ENCODE measurements at places on chromosomes 6 and 20.

DNA sequence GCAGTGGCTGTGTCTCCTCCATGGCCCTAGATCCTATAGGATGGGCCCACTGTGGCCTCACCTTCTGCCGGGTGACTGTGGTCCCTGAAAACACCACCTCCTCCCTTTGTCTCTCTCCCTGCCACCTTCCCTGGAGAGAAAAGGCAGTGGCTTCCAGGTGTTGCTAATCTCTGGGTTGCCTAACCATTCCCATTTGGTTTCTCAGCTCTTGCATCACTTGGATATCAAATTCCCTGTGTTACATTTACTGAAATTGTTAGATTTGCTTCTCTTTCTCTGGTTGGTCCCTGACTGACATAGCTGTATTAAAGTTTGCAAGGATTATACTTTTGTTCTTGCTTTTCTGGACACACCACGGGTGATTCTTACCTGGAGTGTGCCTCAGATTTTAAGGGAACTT lies 9.3 kb upstream of the ZFP64 start:
- peak; percentile 45 for DNase-seq

DNA sequence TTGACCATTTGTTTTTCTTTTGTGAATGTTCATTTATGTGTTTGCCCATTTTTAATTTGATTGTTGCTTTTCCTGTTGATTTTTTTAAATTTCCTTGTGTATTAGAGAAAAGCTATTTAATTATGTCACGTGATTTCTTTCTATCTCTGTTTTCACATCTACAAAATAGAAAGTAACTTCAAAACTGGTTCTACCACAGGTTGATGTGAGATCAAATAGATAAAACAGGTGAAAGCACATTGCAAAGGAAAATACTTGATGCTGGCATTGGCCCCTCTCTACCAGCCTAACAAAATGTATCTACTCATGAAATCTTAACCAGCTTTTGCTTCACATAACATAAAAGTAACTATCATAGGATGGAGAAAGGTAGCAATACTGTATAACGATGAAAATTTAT lies 129.2 kb downstream of the TMEM242 start:
- DNase-seq, result no peak

- DNase-seq, result peak; percentile 10
Observed at GRCh38 chr6:9405369-9405768, 970.0 kb upstream of the SLC35B3 start.

DNA sequence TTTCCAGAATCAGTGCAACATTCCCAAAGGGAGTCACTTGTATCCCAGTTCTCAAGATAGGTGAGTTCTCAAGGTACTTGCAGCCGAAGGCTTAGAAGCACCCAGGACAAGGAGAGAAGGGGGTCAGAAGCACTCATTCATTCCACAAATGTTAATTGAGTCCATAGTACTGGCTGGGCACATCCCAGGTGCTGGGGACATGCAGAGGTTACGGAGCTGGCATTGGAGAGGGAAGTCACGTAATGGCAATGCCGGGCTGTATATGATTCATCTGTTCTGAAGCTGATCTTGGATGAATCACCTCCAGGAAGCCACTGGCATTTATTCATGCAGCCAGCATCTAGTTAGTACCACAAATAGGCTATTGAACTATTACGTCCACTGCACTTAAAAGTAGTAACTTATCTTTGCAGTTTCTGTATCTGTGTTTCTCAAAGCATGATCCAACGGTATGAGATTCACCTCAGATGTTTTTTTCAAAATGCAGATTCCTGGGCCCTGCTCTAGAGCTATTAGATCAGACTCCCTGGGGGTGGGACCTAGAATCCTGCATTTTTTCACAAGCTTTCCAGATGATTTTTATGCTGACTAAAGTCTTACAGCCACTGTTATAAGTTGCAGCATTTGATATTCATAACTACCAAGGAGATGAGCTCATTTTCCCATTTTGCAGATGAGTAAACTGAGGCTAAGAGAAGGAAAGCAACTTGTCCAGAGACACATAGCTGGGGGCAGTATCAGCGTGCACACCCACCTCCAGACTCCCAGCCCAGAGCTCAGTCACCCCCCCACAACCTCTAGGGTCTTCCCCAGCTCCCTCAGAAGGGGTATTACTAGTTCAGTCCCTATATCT lies 44.1 kb upstream of the ID1 start:
- no peak for DNase-seq

DNA sequence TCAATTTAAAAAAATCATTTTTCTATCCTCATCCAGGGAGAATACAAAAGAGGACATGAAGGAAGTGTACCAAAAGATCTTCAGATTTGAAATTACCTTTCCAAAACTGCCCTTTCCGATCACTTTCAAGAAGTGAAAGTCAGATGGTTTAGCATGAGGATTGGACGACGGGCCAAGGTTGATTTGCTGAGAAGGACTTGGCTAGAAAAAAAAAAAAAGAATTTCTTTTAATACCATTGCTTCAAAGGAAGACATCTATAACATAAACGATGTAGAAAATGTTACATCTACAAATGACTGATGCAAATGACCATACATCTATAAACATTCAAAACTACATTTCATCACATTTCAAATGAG lies 120.9 kb upstream of the SLC2A12 start:
- no peak for DNase-seq

GRCh38 chr20:36969478-36970186 lies 18.1 kb upstream of the SAMHD1 start:
- DNase-seq, result no peak

GRCh38 chr20:59804871-59805665 lies 128.4 kb downstream of the SYCP2 start:
- no peak for DNase-seq

DNA sequence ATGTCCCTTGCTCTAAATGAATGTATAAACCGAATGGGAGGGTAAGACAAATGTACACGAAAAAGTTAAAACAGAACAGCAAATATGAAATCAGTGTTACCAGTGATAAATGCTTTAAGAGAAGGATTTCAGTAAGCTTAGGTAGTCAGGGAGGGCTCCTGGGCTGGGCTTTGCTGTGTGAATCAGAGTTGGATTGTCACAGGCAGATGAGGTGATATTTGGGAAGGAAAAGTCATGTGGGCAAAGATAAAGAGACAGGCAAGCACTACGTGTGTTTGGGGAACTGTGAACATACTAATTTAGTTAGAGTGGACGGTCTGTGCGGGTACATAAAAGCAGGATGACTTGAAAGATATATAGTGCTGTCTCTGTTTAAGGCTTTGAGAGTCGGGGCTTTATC lies 114.8 kb downstream of the CRYBG1 start:
- DNase-seq, result no peak

- DNase-seq, result no peak
Observed at GRCh38 chr6:46104209-46104608, 25.6 kb upstream of the ENPP4 start.
